Ovary (tissue), 10 donors: ENCODE measurements at places on chromosomes 5 and 9. TPM values are rescaled to one million over a fixed set of nuclear protein-coding genes. Genes with fewer than 3 reads are reported as not detected.
A peak's percentile ranks its signal among the peaks of the same experiment; 100 is the strongest.

DNA sequence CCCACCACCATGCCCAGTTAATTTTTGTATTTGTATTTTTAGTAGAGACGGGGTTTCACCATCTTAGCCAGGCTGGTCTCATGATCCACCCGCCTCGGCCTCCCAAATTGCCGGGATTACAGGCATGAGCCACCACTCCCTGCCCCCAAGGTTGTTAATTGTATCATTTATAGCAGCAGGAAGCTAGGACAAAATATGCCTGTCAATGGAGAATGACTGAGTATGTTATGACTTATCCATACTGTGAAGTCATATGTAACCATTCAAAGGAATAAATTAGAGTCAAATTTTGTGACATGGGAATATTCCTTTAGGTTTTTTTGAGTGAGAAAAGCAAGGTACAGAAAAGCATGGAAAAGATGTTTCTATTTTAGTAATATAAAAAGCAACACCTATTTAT, 3.9 kb upstream of the DAB2 start:
- H3K27ac ChIP-seq: no peak overlapping the region
- no peak overlapping the region for H3K4me3 ChIP-seq
- no peak for DNase-seq
- H3K36me3 ChIP-seq: no peaks in the 10 kb centered on the region
- H3K4me1 ChIP-seq: peaks cover 1% of the 10 kb centered on the region

DNA sequence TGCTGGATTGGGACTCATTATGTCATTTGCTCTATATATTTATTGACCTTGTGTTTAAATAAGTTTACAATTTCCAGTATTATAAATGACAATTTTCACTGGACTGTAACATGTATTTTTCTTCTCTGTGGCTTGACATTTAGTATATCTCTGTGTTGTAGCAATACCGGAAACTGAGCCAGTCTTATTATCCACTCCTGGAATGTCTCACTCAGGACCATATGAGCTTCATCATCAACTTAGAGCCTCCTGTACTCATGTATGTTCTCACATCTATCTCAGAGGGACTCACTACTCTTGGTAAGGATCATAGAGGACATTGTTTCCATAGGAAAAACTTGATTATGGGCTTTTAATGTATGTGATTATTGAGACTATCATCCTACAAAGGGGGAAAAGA, 66.5 kb upstream of the TLX3 start:
- H3K27me3 ChIP-seq: no peaks in the 10 kb centered on the region
- no peaks in the 10 kb centered on the region for H3K4me1 ChIP-seq
- H3K27ac ChIP-seq: no peak overlapping the region
- H3K36me3 ChIP-seq: no peaks in the 10 kb centered on the region
- no peak overlapping the region for H3K4me3 ChIP-seq
- no peak for DNase-seq

DNA sequence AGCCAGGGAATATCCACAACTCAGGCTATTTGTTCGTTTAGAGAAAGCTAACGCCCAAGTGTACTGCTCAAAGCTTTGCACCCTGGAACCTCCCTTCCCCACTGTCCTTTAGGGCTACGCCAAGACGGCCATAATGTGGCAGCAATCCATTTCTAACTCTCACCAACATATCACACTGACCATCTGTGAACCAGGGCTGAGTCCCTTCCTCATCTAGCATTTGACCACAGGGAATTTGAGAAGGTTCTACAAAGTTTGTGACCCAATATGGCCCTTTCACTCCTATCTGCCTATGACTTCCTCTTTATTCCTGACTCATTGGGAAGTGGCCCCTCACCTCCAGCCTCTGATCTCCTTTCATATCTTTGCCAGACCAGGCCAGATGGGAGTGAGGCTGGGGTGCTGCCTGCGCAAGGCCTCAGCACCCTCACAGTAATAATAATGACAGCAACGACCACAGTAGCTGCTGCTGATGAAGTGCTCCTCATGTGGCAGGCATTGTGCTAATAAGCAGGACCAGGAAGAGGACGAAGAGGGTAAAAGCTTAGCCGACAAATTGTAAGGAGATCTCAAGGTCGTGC, 9.3 kb upstream of the ARAP3 start:
- H3K4me3 ChIP-seq: no peak overlapping the region
- H3K4me1 ChIP-seq: no peaks in the 10 kb centered on the region
- no peak overlapping the region for H3K27ac ChIP-seq
- no peak for DNase-seq
- H3K36me3 ChIP-seq: no peaks in the 10 kb centered on the region

- H3K27ac ChIP-seq: no peak within 1 kb of the TSS
- peaks cover 3% of the 10 kb centered on the region for H3K4me1 ChIP-seq
- H3K27me3 ChIP-seq: no peaks in the 10 kb centered on the region
- DNase-seq: no peak
- H3K4me3 ChIP-seq: peak within 1 kb of the TSS; percentile 39
- no peaks in the 10 kb centered on the region for H3K36me3 ChIP-seq
These were observed at the start of gene ACOT12 for GRCh38 chr5:81393783-81394718. Gene ACOT12 (minus strand): TSS chr5:81394134. CDS start chr5:81394114, 20 bp downstream.

DNA sequence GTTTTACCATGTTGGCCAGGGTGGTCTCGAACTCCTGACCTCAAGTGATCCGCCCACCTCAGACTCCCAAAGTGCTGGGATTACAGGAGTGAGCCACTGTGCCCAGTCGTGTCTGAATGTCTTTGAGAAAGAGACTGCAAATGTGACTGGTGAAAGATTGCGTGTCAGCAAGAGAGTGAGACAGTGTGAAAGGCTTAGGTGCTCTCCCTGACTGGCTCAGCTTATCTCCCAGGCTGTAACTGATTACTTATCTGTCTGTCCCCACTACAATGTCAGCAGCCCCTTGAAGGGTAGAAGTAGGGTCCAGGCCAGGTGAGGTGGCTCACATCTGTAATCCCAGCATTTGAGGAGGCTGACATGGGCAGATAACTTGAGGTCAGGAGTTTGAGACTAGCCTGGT, 3.4 kb upstream of the FGFR4 start:
- H3K4me3 ChIP-seq: no peak overlapping the region
- no peaks in the 10 kb centered on the region for H3K36me3 ChIP-seq
- no peak for DNase-seq
- peaks cover 9% of the 10 kb centered on the region for H3K4me1 ChIP-seq
- no peaks in the 10 kb centered on the region for H3K27me3 ChIP-seq

- no peaks in the 10 kb centered on the region for H3K4me1 ChIP-seq
- H3K27ac ChIP-seq: no peak overlapping the region
- H3K4me3 ChIP-seq: no peak overlapping the region
- DNase-seq: peak; percentile 32
These were observed 9.4 kb downstream of the FLT4 start for GRCh38 chr5:180639741-180640610.

GRCh38 chr5:124461157-124461556, 285.3 kb downstream of the ZNF608 start:
- peaks cover 3% of the 10 kb centered on the region for H3K4me1 ChIP-seq
- H3K4me3 ChIP-seq: no peak overlapping the region
- no peak for DNase-seq
- H3K36me3 ChIP-seq: no peaks in the 10 kb centered on the region
- no peaks in the 10 kb centered on the region for H3K27me3 ChIP-seq

- H3K27ac ChIP-seq: no peak overlapping the region
- no peaks in the 10 kb centered on the region for H3K36me3 ChIP-seq
- H3K4me3 ChIP-seq: no peak overlapping the region
- H3K4me1 ChIP-seq: no peaks in the 10 kb centered on the region
These were observed 10.1 kb downstream of the TLR4 start for GRCh38 chr9:117714282-117714681.

DNA sequence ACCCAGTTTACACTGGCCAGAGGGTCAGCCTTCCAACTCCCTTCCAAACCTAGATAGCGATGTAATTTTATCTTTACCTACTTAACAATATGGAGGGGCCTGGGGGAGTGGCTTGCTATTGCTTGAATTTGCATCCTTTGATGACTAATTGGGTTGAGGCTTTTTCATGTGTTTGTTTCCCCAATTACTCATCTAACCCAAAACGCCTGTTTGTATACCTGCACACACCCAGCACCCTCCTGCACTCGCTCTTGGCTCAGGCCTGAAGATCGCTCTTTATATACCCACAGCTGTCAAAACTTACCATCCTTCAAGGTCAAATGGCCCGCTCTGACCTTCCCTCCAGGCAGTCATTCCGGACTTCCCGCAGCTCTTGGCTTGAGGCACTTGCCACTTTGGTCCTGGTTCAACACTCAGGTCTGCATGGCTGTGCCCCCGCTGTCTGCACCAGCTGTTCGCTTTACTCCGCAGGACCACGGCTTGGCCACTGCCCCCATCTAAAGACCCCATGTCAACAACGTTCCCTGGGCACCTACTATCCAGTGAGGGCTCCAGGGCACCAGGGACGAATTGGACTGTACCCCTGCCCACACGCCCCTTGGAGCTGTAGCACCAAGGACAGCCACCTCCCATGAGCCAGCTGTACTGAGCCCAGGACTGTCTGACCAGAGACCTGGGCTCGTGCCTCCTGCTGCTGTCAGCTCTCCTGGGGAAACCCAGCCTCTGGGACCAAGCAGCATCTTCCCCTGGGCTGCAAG, 76.1 kb upstream of the ADAMTS2 start:
- no peaks in the 10 kb centered on the region for H3K36me3 ChIP-seq
- no peaks in the 10 kb centered on the region for H3K27me3 ChIP-seq
- DNase-seq: no peak
- no peak overlapping the region for H3K4me3 ChIP-seq
- H3K27ac ChIP-seq: no peak overlapping the region
- no peaks in the 10 kb centered on the region for H3K4me1 ChIP-seq

DNA sequence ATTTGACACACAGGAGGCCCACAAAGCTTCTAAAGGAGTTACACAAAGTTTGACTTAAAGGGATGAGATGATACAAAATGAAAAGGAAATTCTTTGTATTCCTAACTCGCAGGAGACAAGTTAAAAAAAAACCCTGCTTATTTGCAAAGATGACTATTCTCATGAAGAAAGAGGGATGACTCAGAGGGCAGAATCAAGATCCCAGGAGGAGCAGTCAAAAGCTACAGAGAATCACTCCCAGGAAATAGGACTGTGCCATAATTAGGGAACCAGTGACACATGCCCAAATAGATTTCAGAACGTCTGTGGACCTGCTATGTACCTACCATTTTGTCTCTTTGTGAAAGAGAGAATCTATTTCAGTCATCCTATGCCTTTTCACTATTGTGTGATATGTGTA, 103.5 kb upstream of the ARRDC3 start:
- no peaks in the 10 kb centered on the region for H3K27me3 ChIP-seq
- H3K27ac ChIP-seq: no peak overlapping the region
- no peak for DNase-seq

DNA sequence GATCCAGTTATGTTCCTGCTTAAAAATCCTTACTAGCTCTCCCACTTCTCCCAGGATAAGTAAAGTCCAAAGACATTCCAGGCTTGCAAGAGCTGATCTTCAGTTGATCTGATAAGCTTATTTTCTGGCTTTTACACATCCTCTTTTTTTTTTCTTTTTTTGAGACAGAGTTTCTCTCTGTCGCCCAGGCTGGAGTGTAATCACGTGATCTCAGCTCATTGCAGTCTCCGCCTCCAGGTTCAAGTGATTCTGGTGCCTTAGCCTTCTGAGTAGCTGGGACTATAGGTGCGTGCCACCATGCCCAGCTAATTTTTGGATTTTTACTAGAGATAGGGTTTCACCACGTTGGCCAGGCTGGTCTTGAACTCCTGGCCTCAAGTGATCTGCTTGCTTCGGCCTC, 37.3 kb upstream of the PTPN3 start:
- no peak for DNase-seq
- H3K27ac ChIP-seq: no peak overlapping the region

- H3K27ac ChIP-seq: no peak overlapping the region
- no peaks in the 10 kb centered on the region for H3K36me3 ChIP-seq
- DNase-seq: no peak
- no peak overlapping the region for H3K4me3 ChIP-seq
- no peaks in the 10 kb centered on the region for H3K27me3 ChIP-seq
These were observed 246.1 kb upstream of the TUT7 start for GRCh38 chr9:86600291-86600690.

DNA sequence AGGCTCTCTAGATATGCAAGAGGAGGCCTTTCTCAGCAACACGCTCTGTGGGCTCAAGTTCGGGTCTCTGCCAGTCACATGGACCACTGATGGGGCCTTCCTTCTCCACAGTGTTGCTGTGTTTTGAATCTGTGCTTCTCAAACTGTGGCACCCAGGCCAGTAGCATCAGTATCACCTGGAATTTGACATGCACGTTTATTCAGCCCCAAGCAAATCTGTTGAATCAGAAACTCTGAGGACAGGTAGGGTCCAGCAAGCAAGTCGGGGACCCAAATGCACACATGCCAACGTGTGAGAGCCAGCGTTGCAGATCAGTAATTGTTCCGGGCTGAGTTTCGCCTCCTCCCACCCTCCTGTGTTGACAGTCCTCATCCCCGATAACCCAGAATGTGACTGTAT, 502.6 kb downstream of the IRX1 start:
- no peak overlapping the region for H3K4me3 ChIP-seq
- H3K27ac ChIP-seq: no peak overlapping the region
- no peak for DNase-seq
- no peaks in the 10 kb centered on the region for H3K36me3 ChIP-seq

GRCh38 chr5:146291421-146292074, 47.1 kb upstream of the POU4F3 start:
- no peak overlapping the region for H3K4me3 ChIP-seq
- H3K27ac ChIP-seq: no peak overlapping the region
- no peaks in the 10 kb centered on the region for H3K27me3 ChIP-seq
- H3K36me3 ChIP-seq: no peaks in the 10 kb centered on the region
- no peaks in the 10 kb centered on the region for H3K4me1 ChIP-seq

- no peak overlapping the region for H3K27ac ChIP-seq
- no peak overlapping the region for H3K4me3 ChIP-seq
- H3K36me3 ChIP-seq: no peaks in the 10 kb centered on the region
- DNase-seq: no peak
- no peaks in the 10 kb centered on the region for H3K27me3 ChIP-seq
These were observed 288.9 kb upstream of the MPDZ start for GRCh38 chr9:13568405-13568804.

GRCh38 chr9:133169102-133169501, 5.4 kb upstream of the GBGT1 start:
- H3K4me3 ChIP-seq: no peak overlapping the region
- no peaks in the 10 kb centered on the region for H3K4me1 ChIP-seq
- H3K27me3 ChIP-seq: no peaks in the 10 kb centered on the region

DNA sequence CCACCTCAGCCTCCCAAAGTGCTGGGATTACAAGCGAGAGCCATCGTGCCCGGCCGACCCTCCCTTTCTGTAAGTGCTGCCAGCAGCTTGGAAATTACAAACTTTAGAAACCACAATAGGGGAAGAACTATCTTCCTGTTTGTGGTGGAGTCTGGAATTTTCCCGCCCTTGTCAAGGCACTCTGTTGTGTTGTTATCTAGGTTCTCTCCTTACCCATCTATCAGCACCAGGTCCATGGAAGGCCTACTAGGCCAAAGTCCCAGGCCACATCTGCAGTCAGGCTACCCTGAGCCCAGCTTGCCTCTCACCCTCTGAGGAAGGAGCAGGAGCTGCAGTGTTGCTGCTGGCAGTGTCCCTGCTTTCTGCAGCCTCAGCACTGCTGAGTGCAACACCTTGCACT, 214.9 kb downstream of the MCTP1 start:
- no peak overlapping the region for H3K4me3 ChIP-seq
- DNase-seq: no peak
- no peaks in the 10 kb centered on the region for H3K4me1 ChIP-seq
- H3K27ac ChIP-seq: no peak overlapping the region
- no peaks in the 10 kb centered on the region for H3K36me3 ChIP-seq

The C9orf85 gene
- 11.5 TPM for total RNA-seq

The IL13 gene
- total RNA-seq: not detected

The PRUNE2 gene
- total RNA-seq: 31.8 TPM

The PRDM9 gene
- not detected for total RNA-seq

The KLHL3 gene
- total RNA-seq: 8.7 TPM

The CARTPT gene
- not detected for total RNA-seq

The GRAMD2B gene
- 64.6 TPM for total RNA-seq

The SPINK6 gene
- total RNA-seq: not detected

The FOXD4L6 gene
- total RNA-seq: not detected

The KIF24 gene
- 0.53 TPM for total RNA-seq
